Stimulated activated CD4-positive, alpha-beta T cell treated with anti-CD3 and anti-CD28 coated beads, Interleukin-1b, Interleukin-23, amount 100 ng/mL, for 24 hours (primary cell): ENCODE measurements at places on chromosomes 16 and 17.

DNA sequence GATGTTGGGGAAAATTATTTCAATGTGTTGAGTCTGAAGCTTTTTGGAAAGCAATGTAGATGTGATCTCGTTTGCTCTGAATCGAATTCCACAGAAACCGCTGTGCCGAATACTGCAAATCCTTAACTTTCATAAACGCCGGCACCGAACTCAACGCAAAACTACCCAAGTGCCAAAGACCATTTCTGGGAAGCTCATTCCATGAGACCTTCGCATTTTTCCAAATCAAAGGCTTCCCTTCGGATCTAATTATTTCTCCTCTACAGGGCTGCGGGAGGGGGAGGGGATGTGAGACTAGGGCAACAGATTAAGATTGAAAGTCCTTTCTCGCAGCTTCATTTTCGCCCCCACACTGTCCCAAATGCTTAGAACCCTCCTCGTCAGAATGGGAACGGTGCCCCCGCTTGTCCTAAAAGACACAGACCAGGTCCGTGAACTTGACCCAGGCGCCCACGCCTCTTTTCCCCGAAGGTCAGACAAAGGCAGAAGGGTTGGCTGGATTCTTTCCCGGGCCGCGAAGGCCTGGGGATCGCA, 4.0 kb downstream of the PRAC1 start:
- no peak for DNase-seq

DNA sequence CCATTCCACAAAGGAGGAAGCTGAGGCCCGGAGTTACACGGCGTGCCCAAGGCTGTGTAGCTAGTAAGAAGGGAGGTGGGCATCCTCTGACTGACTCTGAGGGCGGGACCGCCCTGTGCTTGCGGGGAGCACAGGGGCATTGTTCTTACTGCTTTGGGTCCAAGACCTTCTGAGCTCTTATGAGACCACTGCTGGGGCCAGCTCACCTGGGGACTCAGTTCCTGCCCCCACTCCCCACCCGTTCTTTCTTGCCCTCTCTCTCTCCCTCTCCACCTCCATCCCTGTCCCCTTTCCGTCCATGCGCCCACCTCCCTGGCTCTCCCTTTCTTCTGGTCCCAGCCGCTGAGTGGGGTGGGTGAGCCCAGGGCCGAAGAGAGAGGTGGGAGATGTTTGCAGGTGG, 19.6 kb downstream of the CCR7 start:
- no peak for DNase-seq

DNA sequence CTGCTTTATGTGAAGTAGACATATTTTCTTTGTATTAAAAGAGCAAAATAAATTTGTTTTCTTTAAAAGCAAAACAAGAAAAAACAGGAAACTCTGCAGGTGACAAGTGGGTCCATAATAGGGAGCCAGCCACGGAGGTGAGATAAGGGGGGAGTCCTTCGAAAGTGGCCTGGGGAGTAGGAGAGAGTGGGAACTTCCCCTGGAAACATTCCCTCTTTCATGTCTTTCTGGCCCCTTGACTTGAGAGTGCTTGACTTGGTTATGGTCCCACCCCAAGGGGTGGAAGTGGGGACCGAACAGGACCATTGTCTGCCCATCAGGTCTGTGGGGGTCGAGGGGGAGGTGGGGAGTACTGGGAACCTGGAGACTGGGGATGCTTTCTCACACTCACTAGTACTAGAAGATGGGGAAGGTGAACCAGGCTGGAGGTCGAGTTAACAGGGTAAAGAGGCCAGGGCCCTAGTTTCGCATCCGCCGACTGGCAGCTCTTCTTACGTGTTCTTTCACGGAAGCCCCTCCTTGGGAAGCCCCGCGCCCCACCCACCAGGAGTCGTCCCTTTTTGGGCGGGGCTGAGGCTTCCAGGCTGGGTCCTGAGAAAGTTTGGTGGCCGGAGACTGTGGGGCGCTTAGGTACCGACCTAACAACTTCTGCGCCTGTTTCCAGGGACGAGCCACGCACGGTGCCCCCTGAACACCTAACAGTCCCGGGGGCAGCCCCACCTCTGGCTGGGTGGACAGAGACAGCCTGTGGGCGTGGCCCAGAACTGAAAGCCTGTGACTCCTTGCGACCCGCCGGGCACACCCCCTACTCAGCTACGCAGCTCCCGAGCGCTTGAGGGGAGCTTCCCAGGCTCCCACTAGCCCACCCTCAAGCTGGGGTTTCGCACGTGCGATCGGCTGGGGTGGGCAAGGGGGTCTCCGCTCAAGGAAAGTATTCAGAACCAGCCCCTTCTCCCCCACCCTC, 790 bp downstream of the TRADD start:
- DNase-seq = peak; percentile 78

GRCh38 chr17:19364699-19365498, 2.4 kb upstream of the B9D1 start:
- no peak for DNase-seq

DNA sequence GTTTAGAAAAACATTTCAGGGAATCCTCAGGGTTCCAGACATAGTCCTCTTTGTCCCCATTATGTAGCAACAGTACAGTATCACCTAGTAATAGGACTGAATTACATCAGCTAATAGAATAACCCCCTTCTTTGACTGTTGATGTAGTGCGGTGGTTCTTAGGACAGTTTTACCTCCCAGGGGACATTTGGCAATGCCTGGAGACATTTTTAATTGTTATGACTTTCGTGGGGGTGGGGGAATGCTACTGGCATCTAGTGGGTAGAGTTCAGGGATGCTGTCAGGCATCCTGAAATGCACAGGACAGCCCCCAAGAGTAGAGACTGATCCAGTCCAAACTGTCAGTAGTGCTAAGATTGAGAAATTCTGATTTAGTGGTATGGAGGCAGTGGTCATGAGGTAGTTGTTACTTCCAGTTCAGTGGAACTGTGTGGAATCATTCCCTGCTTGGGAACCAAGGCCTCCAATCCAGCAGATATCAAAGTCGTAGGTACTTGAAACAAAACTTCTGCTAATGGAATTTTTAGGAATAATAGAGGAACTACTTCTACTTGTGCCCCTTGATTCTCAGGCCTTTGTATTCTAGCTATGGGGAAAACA, 20.3 kb downstream of the NF1 start:
- no peak for DNase-seq

DNA sequence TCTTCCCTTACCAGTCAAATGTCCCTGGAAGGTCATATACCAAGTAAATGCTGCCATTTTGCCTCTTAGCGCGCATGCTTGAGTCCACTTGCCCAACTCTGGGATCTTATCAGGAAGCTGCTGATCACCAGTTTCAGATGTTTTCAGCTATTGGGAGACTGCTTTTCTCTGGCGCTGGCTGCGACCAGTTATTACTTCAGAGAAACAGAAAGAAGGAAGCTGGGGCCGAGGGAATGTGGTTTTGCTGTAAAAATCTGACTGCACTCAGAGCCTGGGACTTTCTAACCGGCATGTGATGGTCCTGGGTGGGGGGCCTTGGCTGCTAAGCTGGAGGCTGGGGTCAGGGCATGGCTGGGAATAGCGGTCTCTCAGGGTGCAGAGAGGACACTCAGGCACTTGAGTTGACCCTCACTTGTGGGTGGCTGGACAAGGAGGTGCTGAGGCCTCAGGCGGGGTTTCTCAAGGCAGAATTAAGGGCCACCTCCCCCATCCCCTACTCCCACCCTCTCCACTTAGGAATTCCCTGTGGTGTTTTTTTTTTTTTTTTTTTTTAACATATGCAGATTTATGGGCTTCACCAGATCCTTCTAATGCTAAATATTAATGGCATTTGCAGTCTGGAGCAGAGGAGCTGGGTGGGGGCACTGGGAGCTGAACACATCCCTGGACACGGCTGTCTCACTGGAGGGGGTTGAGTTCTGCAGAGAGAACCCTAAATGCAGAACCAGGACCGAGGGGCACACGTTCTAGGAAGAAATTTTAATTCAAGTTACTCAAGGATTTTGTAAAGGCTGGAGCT, 145.8 kb downstream of the CYLD start:
- DNase-seq = no peak

DNA sequence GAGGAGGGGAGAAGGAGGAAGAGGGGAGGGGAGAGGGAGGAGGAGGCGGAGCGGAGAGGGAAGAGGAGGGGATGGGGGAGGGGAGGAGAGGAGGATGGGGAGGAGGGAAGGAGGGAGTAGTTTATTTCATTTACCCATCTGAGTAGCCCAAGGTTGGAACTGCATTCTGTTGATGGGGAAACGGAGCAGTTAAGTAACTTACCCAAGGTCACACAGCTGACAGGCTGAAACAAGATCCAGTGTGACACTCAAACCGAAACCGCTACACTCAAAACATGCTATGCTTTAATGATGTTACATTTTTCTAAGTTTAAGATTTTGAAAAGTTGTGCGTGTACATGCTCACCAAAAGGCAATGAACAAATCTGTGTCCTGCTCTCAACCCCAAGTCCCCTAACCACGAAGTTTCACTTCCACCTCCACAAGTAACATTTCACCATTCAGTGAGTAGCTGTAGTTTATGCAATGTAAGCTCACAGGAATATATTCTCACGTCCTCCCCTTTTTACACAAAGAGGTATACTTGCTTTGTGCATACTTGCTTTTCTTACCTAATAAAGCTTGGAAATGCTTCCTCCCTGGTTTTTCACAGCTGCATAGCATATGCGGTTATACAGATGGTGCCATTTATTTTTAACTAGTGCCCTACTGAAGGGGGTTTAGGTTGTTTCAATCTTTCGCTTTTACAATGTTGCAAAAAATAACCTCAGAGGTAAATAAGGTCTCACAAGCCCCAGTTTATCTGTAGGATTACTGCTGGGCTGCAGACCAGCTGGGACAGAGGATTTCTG, 275.3 kb downstream of the PARN start:
- peak; percentile 14 for DNase-seq

DNA sequence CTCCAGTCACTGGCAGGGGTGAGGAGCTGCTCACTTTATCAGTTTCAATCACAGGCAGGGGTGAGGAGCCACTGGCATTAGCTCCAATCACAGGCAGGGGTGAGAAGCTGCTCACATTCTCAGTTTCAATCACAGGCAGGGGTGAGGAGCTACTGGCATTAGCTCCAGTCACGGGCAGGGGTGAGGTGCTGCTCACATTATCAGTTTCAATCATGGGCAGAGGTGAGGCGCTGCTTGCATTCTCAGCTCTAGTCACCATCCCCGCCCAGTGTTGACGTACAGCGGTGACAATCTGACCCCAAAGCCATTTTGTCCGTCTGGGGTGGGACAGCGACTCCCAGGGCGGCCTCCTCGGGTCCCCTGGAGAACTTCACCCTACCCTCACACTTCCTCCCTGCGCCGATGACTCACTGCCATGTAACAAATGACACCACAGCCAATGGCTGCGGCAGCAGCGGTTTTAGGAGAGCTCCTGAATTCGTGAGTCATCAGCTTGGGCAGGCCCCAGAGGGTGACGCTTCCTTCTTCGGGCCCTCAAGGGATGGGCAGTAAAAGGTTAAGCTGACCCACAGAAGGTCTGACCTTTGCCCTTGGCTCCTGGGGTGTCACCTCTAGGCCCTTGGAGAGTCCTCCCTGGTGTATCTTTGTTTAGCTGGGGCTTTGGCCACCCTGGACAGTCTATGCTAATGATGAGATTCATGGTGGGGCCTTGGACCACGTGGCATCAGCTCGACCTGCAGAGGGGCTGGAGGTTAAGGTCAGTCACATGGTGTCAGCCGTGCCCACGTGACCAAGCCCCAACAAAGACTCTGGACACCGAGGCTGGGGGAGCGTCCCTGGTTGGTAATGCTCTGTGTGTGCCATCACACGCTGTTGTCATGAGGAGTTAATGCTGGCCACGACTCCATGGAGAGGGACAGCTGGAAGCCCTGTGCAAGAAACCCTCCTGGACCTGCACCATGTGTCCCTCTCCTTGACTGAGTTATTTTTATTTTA, 171.7 kb downstream of the C16orf95 start:
- DNase-seq = no peak

GRCh38 chr16:901149-901548, 69.6 kb downstream of the LMF1 start:
- DNase-seq = no peak

- no peak for DNase-seq
These were observed 264.2 kb downstream of the MRTFB start for GRCh38 chr16:14335297-14335696.

GRCh38 chr17:47810200-47810821, 11.3 kb downstream of the OSBPL7 start:
- DNase-seq = no peak

GRCh38 chr16:71499775-71500364, 10.7 kb upstream of the ZNF19 start:
- no peak for DNase-seq

GRCh38 chr17:6102615-6103014, 32.4 kb downstream of the WSCD1 start:
- DNase-seq = no peak

- DNase-seq = no peak
These were observed 4.9 kb downstream of the NQO1 start for GRCh38 chr16:69721441-69721957.

DNA sequence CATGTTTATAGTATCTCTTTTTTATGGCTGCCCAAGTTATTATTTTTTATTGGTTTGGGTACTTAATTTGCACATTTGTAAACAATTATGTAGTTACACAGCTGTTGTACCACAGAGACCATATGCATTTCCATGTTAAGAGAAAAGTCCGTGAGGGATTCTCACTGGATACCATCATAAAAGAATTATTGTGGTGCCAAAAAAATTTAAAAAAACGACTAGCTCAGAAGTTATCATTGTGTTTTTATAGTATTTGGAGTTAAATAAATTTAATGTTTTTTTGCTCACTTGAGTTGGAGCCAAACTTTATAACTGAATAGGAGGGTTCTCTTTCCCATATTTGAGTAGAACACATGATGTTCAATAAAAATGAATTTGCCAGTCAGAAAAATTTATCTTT, 618.7 kb downstream of the WWOX start:
- DNase-seq = no peak

DNA sequence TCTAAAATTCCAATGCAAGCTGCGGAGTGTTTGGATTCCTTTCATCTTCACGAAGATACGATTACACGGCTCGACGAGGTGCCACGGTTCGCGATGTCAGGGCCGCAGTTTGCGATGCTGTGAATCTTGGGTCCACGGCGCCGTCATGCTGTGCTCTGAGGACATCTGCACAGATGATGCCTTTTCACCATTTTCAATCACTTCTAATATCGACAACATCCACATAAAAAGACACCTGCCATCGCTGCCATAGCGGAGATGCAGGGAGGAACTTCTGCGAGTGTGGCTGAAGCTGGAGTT, 6.8 kb upstream of the APRT start:
- no peak for DNase-seq
